ENCODE measurements at places on chromosomes 4 and X.

DNA sequence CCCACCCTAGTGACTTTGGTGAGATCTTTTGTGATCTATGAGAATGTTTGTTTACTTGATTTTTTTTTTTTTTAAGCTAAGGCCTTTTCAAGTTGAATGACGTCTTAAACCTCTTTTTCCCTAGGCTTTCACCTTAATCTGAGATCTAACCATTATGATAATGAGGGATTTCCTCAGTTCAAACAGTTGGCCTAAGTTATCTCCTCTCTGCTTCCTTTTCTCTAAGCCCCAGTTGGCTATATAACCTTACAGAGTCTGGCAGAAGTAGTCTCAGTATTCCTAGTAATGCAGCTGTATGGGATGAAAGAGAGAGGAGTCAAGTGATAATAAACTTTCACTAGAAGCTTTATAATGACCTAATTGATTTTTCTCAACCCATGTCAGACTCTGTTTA is 99.0 kb downstream of the STIM2 start:
- DNase-seq: no peak

DNA sequence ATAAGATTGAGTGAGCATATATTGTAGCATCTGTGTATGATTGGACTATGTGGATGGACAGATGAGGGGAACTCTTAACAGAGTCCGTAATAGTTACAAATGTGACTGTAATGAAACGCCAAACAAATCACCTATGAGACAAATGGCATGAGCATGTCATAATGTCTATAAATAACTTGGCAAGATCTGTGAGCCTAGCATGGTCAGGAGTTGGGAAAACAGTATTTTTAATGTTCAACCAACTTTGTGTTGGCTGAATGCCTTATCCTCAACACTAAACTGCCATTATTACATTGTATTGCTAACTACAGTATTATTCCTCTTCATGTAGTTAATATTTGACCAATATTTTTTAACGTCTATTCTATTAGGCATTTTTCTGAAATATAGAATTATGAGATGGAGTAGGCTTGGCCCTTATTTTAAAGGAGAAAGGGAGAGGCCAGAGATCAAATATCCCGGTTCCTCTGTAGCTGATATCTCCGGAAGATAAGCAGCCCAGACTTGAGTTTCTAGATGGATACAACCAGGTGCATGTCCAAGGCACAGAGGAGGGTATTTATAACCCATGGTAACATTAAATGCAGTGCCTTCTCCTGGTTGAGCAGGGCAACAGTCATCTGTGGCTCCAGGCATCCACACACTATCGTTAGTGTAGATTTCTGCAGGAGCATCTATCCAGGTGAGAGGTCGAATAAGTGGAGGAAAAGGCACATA is 32.7 kb downstream of the PF4 start:
- no peak for DNase-seq

GRCh38 chr4:166088576-166088975 is 215.5 kb downstream of the TLL1 start:
- DNase-seq: no peak

DNA sequence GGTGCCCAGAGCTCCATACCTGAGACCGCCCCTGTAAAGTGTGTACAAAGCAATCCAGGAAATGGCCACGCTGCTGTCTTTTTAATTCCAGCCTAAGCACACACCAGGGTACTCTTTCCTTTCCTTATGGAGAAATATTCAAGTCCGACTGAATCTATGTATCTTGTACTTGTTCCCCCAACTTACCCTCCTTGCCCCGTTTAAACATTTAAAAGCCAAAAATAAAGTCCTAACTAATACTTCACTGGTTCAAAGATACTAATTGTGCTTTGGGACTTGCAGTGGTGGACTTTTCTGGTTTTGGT is 731 bp upstream of the AMMECR1 start:
- DNase-seq: no peak

- no peak for DNase-seq
Measured at GRCh38 chr4:158929939-158930638, 161.3 kb downstream of the FNIP2 start.

GRCh38 chrX:28550331-28550872 is 36.8 kb upstream of the IL1RAPL1 start:
- no peak for DNase-seq

DNA sequence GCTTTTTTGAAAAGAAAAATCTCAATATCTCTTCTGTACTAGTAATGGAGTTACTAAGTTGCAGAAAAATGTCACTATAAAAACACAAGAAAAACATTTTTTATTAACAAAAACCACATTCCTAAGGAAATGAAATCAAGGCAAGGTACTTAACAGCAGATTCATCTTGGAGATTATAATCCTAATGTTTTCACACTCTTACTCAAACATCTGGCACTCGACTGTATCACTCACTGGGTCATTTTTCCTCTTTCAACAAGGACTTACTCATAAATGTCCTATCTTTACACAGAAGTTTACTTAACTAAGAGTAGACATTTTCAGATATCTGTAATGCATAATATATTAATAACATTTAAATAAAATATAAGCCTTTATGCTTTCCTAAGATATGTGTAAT is 216.6 kb downstream of the NR3C2 start:
- no peak for DNase-seq

- no peak for DNase-seq
Measured at GRCh38 chrX:23732704-23733103, 10.4 kb downstream of the ACOT9 start.

- no peak for DNase-seq
Measured at GRCh38 chr4:57401586-57401985, 291.4 kb upstream of the IGFBP7 start.

DNA sequence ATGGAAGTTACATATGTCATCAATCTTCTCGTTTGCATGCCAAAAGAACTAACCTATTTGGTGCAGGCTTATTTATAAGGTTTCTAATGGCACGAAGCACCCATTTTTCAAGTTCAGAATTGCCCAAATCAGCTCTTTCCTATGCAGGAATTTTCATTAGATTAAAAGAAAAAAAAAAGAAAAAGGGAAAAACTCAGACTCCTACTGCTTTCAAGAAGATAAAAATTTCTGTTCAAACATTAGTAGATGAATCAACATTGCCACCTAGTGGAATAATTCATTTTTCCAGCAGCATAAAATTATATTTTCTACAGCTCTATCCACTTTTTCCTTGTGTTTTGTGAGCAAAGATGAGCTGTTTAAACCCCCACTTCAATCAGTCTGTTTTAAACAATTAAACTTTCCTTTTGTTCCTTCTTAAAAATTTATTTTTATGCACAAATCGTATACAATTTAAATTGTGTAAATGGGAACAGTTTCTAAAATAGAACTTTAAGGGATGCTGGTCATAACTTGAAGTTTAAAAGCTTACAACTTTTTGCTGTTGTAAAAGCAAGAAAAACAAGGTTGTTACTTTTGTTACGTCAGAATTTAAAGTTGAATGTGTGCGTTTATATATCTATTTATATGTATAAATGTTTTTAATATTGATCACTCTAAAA is 309.9 kb downstream of the ARAP2 start:
- no peak for DNase-seq

DNA sequence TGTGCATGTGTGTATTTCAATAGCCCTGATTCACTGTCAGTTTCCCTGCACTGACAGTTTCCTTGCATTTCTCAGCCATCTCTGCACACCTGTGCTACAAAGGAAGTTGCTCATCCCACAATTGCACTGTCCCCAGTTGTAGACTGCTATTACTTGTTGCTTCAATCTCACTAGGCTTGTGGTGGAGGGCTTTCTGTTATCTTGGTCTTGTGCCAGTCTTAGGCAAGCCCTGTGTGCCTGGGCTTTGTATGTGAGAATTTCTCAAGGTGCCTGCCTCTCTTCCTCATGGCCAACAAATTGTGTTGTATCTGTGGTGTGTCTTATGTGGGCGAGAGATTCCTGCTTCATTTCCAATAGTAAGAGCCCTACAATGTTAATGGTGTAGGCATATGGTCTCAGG is 467.4 kb downstream of the GRIA2 start:
- no peak for DNase-seq

DNA sequence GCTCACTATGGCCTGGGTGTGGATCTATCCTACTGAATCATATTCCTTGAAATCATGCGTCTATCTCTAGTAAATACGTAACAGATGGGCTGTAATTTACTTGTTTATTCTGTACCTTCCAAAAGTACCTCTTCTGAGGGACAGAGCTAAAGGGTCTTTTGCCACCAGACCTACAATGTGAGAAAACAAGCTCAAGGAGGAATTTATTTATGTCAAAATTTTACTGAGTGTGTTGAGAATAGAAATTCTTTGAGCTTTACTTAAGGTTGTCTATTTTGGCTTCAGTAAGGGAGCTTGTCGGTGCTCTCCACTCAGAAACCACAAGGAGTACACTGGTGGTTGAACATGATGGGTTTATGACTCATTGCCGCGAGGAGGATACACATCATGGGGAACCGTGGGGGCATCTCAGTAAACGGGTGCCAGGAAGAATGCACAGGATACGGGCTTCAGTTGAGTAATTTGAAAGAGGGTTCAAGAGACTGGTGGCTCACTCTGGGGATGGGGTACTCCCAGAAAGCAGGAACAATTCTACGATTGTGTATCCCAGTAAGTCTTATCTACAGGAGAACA is 3.0 kb downstream of the ANK2 start:
- DNase-seq: no peak

DNA sequence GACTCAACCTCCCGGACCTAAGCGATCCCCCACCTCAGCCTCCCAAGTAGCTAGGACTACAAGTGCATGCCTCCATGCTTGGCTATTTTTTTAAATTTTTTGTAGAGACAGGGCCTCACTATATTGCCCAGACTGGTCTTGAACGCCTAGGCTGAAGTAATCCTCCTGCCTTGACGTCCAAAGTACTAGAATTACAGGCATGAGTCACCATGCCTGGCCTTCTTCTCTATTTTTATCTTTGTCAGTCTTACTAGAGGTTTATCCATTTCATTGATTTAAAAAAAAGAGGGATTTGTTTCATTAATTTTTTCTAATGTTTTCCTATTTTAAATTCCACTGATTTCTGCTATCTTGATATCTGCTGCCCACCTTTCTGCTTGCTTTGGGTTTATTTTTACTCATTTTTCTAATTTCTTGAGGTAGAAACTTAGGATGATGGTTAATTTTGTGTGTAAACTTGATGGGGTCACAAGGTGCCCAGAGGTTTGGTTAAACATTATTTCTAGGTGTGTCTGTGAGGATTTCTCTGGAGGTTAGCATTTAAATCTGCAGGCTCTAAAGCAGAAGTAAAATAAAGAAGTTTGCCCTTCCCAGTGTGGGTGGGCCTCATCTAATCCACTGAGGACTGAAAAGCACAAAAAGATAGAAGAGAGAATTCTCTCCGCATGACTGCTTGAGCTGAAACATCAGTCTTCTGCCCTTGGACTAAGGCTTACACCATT is 116.2 kb upstream of the DCLK2 start:
- no peak for DNase-seq

- DNase-seq: no peak
Measured at GRCh38 chr4:141078871-141079270, 54.4 kb downstream of the RNF150 start.

DNA sequence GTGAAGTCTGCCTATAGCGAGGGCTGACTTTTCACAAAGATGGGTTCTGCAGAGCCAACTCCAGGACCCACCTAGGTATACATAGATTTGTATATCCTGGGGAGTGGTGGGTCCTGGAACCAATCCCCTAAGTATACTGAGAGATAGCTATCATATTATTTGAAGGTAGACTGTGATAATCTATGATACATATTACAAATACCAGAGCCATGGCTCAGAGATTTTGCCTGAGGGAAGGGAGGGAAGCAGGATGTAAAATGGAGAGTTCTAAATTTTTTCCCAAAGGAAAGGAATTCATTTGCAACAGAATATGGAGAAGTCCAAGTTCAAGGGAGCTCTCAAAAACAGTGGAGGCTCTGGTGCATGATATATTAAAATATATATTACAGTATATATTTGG is 7.2 kb downstream of the TCEAL3 start:
- DNase-seq: no peak

DNA sequence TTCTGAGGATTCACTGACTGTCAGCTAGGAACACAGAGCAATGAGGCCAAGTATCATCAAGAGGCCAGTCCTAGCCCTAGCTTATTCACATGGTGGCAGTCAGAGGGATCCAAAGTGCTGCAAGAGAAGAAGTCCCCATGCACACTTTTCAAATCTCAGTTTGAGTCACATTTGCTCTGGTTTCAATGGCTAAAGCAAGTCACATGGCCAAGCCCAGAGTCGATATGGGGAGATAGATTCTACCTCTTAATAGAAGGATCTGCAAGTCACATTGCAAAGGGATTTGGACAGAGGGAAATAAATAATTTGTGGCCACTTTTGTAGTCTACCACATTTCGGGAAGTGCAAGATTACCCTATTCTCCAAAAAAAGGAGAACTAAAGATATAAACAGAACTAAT is 3.7 kb upstream of the LCORL start:
- no peak for DNase-seq

DNA sequence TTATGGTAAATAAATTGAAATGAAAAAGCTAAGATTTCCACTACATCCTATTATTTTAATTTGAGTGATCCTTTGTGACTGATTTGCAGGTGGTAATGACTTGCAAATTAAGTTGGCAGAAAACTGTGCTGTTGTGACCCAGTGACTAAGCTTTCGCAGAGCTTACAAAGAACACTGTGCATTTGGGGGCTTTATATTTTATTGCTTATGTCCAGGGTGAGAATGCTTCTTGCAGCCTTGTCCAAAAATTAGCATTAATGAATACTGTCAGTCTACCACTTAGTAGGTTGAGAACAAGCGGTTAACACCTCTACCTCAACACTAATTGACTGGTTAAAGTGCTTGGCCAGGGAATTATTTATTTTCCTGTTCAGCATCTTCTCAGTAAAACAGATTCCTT is 991.3 kb upstream of the DIAPH2 start:
- no peak for DNase-seq

DNA sequence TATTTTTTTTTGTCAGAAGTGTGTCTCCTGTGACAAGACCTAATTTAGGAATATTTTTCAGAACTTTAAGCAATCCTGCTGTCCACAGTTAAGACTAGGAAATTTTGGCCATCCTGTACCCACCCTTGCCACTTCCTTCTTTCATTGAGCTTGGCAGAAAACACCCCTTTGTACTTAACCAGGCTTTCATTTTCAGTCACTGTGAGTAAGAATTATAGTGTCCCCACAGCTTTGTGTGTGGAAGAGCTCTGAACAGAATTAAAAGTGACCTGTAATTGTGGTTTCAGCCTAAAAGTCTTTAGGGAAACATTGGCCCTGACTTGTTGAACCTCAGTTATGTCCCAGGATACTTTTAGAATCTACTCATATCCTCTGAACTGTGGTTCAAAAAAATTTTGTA is 153.7 kb upstream of the BMP3 start:
- no peak for DNase-seq

DNA sequence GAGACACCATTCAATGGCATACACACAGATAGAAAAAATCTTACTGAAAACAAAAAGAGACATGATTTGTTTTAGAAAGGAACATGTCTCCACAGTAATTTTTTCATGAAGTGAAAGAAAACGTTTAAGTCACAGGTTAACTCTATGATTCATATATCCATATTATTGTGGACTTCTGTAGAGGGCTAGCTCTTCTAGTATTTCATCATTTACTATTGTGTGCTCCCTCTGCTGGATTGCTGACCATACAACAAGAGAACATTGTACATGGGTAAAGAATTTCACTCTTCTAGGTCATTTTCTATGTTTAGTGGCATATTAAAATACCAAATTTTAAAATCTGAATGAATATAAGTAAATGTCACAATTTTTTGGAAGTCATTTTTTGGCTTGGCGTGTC is 91.8 kb upstream of the POU3F4 start:
- DNase-seq: no peak

GRCh38 chrX:14946606-14947155 is 73.5 kb downstream of the MOSPD2 start:
- no peak for DNase-seq

Measured in left cardiac atrium (tissue), 4 donors.